ENCODE measurements at places on chromosomes 2 and 18. TPM values are rescaled to one million over a fixed set of nuclear protein-coding genes. Genes with fewer than 3 reads are reported as not detected.

SLC9A4 gene
- total RNA-seq = not detected

GRCh38 chr2:204315236-204315662, 230.0 kb upstream of the PARD3B start:
- no peak for DNase-seq

DNA sequence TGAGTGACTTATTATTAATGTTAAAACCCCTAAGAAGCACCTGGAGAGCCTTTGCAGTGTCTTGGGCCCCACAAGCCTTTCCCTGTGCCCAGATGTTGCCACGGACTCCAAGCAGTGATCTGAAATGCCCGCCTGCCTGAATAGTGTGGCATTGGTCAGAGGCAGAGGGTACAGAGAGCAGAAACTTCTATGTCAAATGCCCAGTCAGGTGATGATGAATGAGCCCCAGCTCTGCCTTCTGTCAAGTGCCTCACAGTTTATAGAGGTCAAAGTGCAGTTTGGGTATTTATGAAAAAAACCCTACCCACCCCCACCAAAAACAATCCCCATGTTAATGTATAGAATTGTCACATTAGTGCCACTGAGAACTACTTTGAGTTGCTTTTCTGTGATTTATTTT, 170.0 kb upstream of the SIX3 start:
- DNase-seq = no peak

DNA sequence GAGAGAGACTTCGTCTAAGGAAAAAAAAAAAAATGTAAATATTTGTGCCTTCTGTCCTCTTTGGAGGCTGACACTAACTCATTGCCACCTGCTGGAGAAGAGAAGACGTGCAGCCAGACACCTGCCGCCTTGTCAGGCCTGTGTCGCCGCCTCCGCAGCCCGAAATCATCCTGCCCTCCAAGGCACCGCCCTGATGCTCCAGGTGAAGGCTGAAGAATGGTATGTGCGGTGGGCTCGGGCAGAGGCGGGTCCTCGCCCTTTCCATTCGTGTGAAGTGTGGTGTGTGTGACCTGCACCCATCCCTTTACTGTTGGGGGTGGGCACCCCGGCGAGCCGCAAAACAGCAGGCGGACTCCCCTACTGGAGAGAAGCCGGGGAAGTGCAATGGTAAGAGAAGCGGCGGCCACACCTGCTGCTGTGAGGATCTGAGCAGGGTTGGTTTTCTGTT, 60.4 kb downstream of the FAM161A start:
- no peak for DNase-seq

GRCh38 chr2:223396993-223397392, 205.2 kb downstream of the SCG2 start:
- DNase-seq = no peak

DNA sequence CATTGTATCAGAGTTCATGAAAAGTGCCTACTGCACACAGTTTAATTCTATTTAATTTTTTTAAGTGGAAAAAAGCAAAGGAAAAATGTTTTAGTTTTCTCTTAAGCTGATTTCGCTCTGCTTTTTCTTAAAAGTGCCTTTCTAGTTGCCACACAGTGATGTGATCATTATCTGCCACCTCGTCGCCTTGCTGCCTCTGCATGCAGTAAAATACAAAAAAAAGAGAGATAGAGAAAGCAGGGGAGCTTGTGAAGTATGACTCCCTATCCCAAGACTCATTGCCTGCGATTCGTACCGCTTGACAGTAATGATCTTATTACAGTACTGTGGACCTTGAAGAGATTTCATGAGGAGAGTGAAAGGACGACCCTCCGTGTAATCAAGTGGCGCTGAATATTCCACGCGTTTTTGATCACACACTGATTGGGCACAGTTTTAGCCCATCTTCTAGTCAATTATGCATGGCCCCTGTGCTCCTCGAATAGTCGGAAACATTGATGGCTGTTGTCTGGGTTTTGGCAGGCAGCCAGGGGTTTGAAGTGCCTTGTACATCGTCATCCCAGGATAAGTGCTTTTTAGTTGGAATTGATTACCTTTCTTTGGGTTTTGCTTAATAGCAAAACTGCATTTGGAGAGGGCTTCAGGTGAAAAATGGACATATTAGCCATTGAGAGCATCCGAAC, 188.3 kb downstream of the GBX2 start:
- DNase-seq = no peak

C2orf80 gene
- total RNA-seq = not detected

LYPD6 gene
- total RNA-seq = 1.3 TPM

GRCh38 chr18:63263444-63263843, 56.1 kb downstream of the BCL2 start:
- DNase-seq = no peak

MC5R gene
- not detected for total RNA-seq

IFIH1 gene
- total RNA-seq = 7.5 TPM

IL36G gene
- not detected for total RNA-seq

DNA sequence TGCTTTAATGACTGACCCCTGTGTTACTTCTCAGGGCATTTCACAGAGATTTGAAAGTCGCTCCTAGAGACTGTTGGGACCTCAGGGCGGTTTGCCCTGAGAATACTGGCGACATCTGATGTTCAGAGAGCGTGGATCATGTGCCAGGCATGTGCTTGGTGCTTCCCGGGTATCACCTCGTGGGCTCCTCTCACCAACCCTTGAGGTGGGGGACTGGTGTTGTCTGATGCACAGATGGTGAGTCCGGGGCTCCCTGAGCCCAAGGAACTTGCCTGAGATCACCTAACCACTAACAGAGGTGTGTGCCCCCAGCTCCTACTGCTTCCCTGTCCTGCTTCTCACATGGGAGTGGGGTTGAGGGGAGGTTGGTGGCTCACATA, 16.2 kb downstream of the ATOH8 start:
- no peak for DNase-seq

DYNAP gene
- total RNA-seq = not detected

GCFC2 gene
- 27.9 TPM for total RNA-seq

IL18RAP gene
- 59.9 TPM for total RNA-seq

DNA sequence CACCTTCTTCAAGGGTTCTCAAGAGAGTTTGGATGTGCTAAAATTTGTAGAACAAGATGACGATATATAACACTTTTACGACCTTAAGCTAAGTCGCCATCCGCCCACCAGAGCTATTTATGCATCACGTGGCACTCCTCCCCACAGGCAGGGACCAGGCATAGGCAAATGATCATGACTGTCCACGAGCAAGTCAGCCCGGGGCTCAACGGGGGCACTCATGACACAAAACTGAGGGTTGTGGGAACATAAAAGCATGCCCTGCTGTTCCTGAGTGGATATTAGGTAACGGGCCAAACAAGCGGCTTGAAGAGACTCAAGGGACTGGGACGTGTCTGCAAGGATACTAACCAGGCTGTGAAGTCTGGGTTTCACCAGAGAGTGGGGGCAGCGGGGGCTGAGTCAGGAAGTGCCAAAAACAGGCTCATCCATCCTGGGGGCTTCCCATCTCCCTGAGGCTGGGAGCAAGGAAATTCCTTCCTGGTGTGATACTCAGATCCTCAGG, 58.1 kb downstream of the FAM178B start:
- DNase-seq = no peak

- no peak for DNase-seq
Measured at GRCh38 chr2:207129821-207130220, 35.9 kb downstream of the KLF7 start.

- DNase-seq = no peak
Measured at GRCh38 chr2:17853799-17854198, 24.7 kb upstream of the KCNS3 start.

DNA sequence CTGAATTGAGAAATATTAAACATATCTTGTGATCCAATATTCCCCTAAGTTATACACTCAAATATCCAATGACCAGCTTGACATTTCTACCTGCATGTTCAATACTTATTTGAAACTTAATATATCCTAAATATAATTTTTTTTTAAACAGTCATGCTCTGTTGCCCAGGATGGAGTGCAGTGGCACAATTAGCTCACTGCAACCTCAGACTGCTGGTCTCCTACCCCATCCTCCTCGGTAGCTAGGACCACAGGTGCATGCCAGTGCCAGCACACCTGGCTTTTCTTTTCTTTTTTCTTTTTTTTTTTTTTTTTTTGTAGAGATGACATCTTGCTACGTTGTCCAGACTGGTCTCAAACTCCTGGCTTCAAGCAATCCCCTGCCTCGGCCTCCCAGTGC, 4.2 kb downstream of the KYNU start:
- no peak for DNase-seq

KIAA2012 gene
- not detected for total RNA-seq

- no peak for DNase-seq
Measured at GRCh38 chr2:14631406-14632040, 994 bp upstream of the LRATD1 start.

OSR1 gene
- 124 TPM for total RNA-seq

SLC19A3 gene
- 537 TPM for total RNA-seq

SERPINB3 gene
- not detected for total RNA-seq

DNA sequence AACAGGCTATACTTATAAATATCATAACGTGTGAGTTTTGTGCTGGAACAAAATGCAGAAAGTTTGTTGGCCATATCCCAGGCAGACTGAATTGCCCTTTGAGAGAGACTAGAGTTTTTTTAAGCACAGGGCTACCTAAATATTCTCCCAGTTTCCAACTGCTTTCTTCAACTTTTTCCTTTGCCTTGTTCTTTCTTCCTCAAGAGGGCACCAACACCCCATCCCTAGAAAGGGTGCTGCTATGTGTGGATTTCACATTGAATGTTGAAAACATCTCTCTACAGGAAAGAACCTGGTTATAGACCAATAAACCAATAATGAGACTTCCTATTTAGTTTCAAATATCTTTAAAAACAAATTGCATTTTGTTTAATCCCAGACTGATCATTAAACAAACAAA, 87.9 kb downstream of the ICOS start:
- DNase-seq = no peak

- DNase-seq = no peak
Measured at GRCh38 chr2:74481961-74482800, 617 bp downstream of the CCDC142 start.

- DNase-seq = no peak
Measured at GRCh38 chr2:174802459-174802858, 38.2 kb upstream of the CHRNA1 start.

DNA sequence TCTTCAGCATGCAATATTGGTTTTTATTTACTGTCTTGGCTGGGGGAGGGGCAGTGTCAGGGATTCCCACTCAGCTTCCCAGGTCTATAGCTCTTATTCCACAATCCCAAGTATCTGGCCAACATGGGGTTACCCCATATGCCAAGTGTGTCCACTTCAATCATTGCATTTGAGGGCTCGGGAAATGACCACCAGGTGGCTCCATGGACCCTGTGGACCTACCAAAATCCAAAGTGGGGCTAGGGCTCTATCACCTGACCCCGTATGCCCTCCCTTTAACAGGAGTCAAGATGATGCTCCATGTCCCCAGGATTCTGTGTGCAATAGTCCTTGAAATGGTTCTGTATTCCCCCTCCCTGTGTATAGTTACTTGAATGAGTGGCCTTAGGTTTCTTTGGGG, 12.1 kb upstream of the TRAF3IP1 start:
- no peak for DNase-seq

HOXD12 gene
- not detected for total RNA-seq

DNA sequence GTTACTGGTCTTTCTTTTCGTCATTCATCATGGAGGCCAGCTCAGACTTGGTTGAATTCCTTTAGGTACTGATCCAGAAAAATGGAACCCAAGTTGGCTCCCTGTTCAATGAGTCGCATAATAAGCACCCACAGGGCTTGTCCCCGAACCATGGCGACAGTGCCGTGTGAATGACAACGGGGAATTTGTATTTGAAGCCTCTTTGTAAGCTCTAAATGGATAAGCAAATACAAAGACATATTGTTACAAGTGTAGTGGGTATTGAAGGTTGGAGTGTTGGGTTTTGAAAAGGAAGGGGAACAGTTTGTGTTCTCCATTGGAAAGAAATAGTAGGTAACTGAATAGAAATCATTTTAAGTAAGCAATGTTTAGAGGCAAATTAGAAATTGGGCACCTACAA, 288.9 kb downstream of the SLC4A3 start:
- DNase-seq = no peak

DNA sequence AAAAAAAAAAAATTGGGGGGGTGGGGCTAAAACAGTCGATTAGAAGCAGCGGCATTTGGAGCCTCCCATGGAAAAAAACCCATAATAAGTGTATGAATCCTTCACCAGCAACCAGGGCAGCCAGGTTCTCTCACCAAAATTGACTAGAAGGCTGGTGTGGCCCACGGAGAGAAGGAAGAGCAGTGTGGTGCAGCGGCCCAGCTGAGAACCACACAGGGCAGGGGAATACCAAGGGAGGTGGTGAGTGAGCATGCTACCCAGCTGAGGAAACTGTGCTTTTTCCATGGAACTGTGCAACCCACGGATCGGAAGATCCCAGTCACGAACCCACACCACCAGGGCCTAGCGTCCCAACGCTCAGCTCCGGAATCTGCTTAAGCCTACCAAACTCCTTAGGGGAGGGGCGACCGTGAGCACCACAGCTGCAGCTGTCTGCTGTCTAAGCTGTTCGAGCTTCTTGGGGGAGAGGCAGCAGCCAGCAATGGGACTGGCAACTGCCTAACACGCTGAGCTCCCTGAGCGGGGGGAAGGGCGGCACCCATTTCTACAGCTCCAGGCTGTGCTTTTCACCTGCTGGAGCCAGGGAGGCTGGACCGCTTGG, 1037.2 kb upstream of the ACVR2A start:
- DNase-seq = no peak

ZNF892 gene
- total RNA-seq = 3.0 TPM

DNA sequence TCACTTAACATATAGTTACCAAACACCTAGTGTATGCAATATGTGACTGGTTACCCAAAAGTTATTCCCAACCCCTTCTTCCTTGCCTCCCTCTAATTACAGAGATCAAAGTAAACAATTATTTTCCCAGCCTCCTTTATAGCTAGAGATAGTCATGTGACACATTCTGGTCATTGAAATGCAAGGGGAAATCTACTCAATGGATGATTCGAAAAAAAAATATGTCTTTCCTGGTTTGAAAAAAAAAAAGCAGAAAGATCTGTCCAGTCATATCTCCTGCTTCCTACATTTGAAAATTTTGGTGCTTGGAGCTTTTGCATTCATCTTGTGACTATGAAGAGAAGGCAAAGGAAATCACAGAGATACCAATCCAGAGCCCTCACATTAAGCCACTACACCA, 27.6 kb upstream of the UGP2 start:
- DNase-seq = no peak

- no peak for DNase-seq
Measured at GRCh38 chr2:237458519-237458918, 28.5 kb upstream of the MLPH start.

PDE11A gene
- 0.65 TPM for total RNA-seq

NYAP2 gene
- not detected for total RNA-seq

PPP1R7 gene
- total RNA-seq = 36.0 TPM

DNA sequence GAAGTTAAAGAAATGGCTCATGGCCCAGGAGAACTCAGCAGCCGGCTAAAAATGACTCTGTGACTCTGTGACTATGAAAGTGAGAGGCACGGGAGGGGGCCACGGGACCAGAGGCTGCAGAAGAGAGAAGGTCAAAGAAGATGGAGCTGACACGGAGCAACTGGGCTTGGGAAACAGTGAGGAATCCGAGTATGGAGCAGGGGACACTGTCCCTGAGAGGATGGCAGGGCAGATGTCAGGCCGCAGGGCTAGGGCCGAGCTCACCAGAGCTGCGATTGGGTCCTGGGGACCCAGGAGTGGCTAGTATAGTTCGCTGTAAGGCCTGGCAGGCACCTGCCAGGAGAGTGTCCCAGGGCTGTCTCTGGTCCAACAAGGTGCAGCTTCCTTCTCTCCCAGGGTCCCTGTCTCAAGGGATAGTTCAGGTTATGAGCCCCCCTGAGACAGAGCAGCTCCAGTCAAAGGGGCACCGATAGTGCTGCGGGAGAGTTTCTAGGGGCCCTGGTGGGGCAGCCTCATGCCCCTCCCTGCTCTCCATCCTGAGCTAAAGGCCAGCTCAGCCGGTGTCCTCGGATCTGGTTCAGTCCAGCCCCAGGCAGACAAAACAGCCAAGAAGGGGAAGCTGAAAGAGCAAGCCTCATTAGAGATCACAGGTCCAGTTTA, 42.7 kb downstream of the CIB4 start:
- no peak for DNase-seq

All from omental fat pad (tissue), 4 donors.